ENCODE measurements at places on chromosomes 16 and 17.
A peak's percentile ranks its signal among the peaks of the same experiment; 100 is the strongest.

DNA sequence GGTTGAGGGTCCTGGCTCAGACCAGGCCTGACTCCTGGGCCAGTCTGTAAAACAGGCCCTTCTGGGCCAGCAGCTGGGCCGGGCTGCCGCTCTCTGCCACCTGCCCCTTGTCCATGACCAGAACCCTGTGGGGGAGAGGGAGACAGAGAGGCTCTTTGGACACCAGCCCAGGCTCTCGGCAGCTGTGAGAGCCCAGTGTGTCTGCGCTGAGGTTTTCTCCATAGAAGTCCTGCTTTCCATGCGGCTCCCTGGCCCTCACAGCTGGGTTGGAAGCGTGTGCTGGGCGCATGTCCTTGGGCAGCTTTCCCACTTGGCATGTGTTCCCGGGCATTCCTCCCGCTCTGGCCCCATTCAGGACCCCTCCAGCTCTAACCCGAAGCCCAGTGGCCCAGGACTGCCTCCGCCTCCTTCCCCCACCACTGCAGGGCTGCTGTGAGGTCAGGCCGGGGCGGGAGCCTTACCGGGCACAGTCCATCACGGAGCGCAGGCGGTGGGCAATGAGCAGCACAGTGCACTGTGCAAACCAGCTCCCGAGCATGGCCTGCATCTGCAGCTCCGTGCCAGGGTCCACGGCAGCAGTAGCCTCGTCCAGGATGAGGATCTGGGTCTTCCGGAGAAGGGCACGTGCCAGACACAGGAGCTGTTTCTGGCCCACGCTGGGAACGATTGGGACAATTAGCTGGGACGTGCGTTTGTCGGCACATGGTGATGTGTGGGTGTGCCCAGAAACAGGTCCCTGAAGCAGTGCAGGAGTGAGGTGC lies 73.0 kb downstream of the ABCC6 start:
- peak; percentile 83 for DNase-seq

- no peak for DNase-seq
Measured at GRCh38 chr17:36092230-36092629, 2.3 kb upstream of the CCL3 start.

- DNase-seq: no peak
Measured at GRCh38 chr16:80700558-80700957, 103.8 kb downstream of the CDYL2 start.

GRCh38 chr17:17872547-17873345 lies 36.0 kb upstream of the SREBF1 start:
- DNase-seq: no peak

DNA sequence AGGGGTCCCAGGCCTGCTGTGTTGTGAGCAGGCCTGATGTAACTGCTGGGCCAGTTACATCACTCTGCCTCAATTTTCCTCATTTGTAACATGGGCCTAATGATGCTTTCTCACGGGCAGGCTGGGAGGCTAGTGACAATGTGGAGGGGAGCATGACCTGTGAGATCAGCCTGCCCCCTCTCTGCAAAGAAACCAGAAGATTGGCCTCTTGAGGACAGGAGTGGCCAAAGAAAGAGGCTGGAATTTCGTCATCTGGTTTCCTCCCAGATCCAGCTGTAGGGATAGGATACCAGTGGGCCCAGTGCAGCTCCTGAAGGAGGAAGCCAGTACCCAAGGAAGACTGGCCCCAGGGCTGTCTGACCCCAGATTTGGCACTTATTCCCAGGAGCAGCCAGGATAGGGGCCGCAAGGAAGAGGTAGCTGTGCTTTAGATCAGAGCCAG lies 615 bp upstream of the SREBF1 start:
- peak; percentile 36 for DNase-seq

DNA sequence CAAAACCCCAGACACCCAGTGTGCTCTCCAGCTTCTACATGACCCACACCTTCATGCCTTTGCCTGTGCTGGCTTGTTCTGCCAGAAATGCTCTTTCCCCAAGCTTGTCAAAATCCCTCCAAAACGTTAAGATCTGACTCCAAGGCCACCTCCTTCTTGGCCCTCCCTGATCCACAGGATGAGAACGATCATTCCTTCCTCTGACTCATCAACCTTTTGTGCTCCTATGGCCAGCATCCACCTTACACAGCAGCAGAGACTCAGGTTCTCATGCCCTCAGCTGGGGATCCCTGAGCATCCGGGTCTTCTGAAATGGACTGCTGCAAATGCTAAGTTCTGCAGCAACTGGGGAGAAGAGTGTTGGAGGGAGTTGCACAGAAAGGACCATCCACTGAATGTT lies 2.9 kb downstream of the ZBTB4 start:
- no peak for DNase-seq

DNA sequence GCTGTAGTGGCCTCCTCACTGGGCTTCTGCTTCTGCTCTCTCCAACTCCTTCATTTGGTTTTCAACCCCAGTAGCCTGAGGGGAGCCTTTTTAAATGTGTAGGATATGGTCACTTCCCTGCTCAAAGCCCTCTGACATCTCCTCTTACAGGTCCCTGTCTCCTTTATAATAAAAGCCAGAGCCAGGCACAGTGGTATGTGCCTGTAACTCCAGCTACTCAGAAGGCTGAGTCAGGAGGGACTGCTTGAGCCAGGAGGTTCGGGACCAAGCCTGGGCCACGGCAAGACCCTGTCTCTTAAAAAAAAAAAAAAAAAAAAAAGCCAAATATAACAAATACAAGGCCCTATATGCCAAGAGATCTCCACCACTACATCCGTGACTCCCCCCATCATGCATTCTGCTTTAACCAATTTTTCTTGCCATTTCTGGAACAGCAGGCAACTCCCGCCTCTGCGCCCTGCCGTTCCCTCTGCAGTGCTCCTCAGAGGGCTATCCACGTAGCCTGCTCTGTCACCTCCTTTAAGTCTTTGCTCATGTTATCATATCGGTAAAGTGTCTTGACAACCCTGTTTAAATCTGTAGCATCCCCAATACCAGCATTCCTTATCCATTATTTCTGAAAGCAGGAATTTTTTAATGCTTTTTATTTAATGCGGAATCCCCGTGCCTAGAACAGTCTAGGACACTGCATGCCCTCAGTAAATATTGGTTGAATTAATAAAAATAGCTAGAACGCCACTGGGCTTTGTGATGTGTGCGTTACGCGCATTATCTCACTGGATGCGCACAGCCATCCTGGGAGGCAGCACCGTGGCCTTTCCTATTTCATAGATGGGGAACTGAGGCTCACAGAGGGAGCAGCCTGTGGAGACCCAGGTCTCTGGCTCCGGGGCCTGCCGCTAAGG lies 9.5 kb downstream of the ZNF771 start:
- no peak for DNase-seq

GRCh38 chr17:82944990-82945389 lies 105.2 kb upstream of the ZNF750 start:
- DNase-seq: no peak

GRCh38 chr17:4110152-4110551 lies 32.7 kb downstream of the ZZEF1 start:
- DNase-seq: no peak

DNA sequence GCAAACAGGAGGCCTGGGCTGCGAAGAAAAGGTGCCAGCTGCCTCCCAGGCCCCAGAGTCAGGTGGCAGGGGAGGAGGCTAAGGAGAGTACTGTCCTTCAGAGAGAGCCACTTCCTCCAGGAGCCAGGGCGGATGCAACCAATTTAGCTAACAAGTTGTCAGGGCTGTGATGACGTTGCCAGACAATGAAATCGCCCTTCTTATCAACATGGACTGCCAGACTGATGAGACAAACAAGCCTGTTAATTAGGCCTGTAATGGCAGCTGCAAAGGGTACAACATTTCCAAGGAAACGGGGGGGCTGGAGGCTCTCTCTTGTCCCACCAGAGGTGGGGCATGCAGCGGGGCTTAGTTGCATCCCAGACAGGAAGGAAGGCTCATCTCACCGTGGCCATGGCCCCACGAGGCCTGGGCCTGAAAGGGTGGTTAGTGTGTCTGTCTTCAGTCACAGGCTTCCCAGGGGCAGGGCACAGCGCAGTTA lies 111.8 kb downstream of the SDK2 start:
- DNase-seq: no peak

GRCh38 chr17:14372905-14373613 lies 72.2 kb downstream of the HS3ST3B1 start:
- no peak for DNase-seq

DNA sequence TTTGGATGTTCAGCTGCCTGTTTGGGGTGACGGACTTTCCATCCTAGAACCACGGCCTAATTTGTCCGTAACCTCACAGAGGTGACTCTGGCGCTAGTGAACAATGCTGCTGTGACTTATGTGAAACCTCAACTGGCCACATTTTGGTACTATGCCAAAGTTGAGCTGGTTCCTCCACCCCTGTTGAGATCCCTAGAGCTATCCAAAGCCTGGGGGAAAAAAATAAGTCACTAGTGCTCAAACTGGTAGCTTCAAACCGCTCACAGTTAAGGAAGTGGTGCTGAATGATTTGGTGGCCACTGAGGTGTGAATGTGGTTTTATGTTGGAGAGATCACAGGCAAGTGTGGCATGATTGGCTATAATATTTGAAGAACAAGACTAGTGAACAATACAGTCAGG lies 11.3 kb upstream of the TUBG2 start:
- DNase-seq: no peak

- DNase-seq: no peak
Measured at GRCh38 chr16:50067290-50067853, 1.6 kb downstream of the HEATR3 start.

- no peak for DNase-seq
Measured at GRCh38 chr16:73823205-73823849, 473.3 kb upstream of the PSMD7 start.

GRCh38 chr17:1029922-1030644 lies 33.2 kb downstream of the TIMM22 start:
- no peak for DNase-seq

DNA sequence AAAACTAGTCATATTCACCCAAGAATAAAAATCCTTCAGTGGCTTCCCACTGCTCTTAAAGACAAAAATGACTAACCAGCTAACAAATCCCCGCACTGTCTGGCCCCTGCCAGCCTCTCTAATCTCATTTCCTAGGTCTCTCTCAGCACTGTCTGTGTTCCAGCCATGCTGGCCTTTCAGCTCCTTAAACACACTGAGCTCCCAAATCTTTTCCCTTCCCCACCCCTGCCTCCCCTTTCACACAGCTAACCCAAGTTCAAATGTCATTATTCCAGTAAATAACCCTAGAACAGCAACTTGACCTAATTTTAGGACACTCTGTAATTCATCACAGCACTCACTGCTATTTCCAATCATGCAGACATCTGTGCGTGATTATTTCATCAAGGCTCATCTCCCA lies 7.8 kb downstream of the SHCBP1 start:
- DNase-seq: no peak

DNA sequence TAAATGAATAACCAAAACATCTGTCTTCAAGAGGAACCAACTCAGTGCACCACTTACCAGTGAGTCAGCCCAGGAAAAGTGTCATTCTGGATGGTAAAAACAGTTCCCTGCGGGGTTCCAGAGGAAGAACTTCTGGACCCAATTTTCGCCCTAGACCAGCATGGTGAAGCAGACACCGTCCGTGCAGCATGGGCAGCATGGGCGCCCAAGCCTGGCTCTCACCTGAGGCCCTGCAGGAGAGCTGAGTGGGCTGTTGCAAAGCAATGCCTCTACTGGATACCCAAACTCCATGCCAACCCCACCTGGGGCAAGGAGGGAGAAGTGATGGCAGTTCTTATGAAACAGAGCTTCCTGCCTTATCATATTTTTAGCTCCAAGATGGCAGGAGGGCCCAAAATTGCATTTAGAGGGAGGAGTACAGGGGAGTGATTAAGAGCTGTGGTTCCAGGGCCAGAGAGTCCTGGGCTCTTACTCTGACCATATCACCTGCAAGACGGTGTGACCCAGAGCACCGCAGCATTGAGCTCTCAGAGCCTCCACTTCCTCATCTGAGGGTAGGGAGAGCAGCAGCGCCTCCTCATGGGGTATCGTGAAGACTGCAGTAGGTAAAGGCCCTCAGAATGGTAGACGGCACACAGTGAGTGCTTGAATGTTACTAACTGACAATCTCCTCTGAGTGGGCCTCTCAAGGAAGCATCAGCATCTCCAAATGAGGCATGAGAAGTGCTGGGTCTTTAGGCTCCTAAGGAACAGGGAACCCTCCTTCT lies 16.6 kb upstream of the INPP5K start:
- DNase-seq: no peak

DNA sequence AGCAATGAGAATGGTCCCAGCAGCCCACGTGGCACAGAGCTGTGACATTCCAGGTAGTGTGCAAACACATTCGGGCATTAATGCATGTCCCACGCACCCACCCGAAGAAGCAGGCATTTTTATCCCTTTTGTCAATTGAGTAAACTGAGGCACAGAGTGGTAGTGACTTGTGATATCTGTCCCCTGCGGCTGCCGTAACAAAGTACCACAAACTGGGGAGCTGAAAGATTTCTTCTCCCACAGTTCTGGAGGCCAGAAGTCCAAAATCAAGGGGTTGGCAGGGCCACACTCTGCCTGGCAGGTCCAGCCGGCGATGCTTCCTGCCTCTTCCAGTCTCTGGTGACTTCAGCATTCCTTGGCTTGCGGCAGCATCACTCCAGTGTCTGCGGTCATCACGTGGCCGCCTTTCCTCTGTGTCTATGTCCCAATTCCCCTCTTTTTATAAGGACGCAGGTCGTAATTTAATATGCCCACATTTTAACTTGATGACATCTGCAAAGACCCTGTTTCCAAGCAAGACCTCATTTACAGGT lies 221.9 kb upstream of the GSE1 start:
- no peak for DNase-seq

- DNase-seq: no peak
Measured at GRCh38 chr16:87417528-87417910, 25.4 kb downstream of the MAP1LC3B start.

DNA sequence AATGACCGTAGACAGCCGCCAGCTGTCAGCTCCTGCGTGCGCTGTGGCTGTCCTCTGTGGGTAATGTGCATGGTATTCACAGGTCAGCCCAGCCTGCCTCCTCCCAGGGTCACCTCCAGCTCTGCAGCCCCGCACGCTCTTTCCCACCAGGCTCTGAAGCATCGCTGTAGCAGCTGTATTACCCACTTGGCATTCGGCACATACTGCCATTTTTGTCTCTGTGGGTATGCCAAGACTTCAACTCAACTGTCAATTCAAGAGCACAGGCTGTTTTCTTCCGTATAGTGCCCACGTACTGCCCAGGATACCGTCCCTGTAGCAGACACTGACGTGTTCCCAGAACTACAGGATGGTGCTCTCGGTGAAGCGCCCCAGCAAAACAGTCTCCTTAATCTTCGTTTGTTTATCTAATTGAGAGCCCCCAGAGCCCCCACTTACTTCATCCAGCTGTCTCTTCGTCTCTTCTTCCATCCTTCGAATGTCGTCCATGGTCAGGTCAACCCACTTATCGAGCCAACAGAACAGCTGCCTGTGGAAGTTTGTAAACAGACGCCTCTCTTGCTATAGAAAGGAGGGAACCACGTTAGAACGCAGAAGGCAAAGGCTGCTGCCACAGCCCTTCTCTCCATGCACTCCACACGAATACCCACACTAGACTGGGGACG lies 17.4 kb upstream of the INPP5K start:
- DNase-seq: no peak

DNA sequence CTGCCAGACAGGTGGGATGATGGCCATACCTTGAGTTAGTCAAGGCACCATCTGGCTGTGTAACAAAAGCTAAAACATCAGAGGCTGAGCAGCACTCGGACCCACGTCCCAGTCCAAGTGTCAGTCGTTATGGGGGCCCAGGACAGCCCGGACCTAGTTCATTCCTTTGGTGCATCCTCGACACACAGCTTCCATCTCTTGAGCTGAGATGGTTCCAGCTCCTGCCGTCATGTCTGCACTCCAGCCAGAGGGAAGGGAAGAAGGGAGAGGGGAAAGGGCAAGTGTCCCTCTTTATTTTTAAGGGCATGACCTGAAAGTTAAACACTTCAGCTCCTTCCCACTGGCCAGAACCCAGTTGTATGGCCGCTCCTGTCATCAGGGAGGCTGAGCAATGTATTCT lies 218.0 kb downstream of the SEC14L1 start:
- DNase-seq: no peak

Data from frontal cortex (tissue), 4 donors.